HTR-8/SVneo (cell line): ENCODE measurements at places on chromosomes 2 and 18.
A peak's percentile ranks its signal among the peaks of the same experiment; 100 is the strongest.

GRCh38 chr2:187461294-187462261 lies 13.5 kb upstream of the CALCRL start:
- DNase-seq = peak; percentile 49

DNA sequence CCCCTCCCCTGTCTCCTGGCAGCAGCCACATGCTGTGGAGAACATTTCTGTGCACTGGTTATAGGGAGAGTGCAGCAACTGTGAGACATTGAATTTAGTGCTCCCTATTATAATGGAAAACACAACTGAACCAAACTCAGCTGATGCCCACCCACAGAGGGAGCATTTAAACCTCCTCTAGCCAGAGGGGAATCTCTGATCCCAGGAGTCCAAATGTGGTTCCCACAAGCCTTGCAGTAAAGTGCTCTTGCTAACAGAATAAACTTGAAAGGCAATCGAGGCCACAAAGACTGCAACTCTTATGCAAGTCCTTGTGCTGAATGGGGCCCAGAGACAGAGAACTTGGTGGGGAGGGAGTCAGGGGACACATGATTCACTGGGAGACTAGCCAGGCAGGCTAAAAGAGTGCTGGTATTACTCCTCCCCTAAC lies 638.8 kb upstream of the VRK2 start:
- no peak for DNase-seq

DNA sequence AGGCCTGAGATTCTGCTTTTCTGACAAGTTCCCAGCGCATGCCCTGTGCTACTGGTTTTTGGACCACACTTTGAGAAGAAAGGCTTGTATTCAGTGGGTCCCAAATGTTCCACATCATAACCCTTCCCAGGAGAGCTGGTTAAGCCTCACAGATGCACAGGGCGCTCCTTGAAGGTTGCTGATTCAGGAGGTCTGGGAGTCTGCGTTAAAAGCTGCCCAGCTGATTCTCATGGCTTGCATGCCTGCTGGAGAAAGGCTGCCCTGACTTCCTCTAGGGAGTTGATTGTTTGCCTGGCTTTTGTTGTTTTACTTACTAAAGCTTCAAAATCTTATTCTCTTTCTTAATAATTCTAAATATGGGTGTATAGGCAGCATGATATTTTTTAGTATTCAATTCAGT lies 20.7 kb downstream of the CRYGD start:
- DNase-seq = no peak

DNA sequence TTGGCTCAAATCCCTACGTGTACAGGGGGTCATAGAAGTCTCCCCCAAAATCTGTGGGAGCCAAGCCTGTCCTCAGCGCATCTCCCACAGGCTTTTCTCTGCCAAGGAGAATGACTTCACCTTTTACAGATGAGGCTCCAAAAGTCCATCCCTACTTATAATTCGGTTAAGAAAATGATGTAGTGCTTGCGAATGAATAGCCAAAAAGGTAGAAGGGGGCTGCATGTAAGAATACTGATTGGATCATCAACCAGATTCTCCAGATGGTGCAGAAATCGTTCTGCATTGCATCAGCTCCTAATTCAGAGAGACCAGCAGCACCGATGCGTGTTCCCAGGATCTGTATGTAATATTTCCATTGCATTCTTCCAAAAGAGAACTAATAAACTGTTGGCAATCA lies 91.9 kb downstream of the EPHA4 start:
- no peak for DNase-seq

DNA sequence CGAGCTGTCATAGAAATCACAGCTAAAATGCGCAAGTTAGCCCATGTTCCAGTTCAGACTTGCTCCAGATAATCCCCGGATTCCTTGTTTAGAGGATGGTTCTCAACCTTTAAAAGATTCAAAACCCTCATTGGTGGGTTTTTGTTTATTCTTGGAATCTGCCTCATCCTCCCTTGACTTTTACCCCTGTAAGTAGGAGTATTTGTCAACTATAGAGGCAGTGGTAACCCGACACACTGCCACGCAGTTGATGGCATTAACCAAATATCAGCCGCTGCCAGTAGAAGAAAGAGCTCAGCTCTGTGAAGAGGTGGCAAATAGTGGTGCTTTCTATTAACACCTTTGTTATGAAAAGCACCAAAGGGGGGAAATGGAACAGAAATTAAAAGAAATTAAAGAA lies 40.4 kb upstream of the SELENOI start:
- DNase-seq = no peak

DNA sequence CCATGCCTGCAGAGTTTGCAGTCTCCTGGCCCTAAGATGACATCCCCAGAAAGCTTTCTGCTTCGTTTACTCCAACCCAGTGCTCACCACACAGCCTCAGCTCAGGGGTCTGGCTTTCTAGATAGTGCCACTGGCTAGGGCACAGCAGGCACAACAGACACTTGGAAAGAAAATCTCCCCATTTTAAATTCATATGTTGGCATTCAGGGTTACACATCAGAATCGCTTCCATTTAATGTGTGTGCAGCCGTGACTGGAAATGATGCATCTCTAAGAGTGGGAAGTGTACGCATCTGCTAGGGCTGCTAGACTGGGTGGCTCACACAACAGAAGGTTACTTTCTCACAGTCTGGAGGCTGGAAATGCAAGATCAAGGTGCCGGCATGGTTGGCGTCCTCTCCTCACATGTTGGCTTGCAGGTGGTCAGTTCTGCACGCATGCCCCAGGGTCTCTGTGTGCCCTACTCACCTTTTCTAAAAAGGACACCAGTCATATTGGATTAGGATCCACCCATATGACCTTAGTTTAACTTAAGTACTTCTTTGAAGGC lies 329.4 kb upstream of the RAB12 start:
- no peak for DNase-seq

GRCh38 chr2:232668805-232669444 lies 28.2 kb upstream of the GIGYF2 start:
- peak; percentile 31 for DNase-seq

- DNase-seq = no peak
Observed at GRCh38 chr2:16774980-16775898, 109.6 kb upstream of the CYRIA start.

DNA sequence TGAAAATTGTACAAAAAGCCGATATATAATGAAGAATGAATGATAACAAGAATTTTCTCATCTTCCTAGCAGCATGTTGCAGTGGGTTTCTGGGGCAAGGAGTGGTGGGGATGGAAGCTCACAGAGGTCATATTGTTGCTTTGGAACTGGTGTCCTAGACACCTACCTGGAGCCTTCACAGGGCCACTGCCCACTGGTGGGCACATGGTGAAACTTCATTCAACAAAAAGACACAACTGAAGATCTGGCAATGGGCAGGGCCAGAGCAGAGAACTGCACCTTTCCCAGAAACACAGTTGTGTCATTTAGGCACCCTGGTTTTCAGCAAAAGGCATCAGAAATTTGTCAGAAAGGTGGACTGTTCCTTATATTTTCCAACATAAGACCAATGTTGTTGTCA lies 115.3 kb downstream of the FHOD3 start:
- no peak for DNase-seq

DNA sequence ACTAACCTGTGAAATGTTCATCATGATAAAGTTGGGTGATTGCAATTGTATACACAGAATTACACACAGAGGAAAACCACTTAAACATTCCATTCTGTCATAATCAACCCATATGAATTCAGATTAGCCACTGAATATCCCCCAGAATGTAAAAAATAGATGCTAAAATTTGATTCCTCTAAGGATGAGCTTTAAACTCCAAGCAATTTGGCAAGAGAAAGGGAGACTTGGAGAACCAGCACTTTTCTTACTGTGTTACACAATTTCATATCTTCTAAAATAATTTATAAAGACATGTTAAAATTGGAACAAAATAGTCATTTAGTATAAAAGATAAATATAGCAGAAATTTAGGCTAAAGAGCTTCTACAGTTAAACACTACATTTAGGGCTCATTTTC lies 146.3 kb upstream of the LMAN1 start:
- DNase-seq = no peak

GRCh38 chr2:221571551-221572218 lies 419 bp downstream of the EPHA4 start:
- peak; percentile 21 for DNase-seq

GRCh38 chr2:102726128-102727087 lies 35.4 kb upstream of the TMEM182 start:
- DNase-seq = no peak

DNA sequence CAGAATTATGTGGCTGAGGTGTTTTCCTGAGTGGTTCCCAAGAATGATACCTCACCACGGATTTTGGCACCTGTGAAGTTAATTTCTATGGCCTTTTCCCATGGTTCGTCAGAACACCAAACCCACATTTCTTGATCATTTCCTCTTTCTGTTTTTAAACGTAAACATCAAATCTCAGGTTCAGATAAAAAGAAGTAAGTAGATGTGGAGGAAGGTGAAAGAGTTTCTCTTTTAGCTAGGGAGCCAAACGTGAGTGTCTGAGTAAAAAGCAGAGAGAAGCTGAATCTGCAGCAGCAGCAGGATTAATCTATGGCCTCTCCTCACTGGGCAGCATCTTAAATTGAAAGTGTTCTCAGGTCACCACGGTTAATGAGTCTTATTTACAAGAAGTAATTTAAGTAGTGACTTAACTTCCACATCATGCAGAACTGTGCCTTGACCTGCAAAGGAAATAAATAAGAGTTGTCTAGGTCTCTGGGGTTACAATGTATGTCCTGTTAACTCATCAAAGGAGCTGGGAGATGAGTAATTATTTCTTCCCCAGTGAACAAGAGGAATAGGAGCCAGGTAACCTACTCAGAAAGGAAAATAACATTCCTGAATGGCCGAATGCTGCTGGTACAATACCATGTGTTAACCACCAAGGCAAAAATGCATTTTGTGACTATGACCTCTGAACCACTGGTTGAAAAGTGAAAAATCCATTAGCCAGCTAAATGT lies 139.6 kb upstream of the NETO1 start:
- DNase-seq = no peak

DNA sequence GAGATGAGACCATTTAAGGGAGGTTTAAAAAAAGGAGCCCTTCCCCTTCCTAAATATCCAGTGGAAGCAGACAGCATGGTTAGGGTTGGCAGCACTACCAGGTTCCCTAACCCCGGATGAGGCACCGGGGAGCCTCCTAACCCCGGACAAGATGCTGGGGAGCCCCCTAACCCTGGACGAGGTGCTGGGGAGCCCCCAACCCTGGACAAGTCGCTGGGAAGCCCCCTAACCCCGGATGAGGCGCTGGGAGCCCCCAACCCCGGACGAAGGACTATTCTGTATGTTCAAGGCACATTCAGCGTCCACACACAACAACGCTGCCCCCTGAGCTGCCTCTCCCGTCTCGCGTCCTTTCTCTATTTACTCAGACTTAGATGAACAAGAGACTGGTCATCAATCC lies 51.9 kb downstream of the ANKMY1 start:
- DNase-seq = no peak

GRCh38 chr2:138699421-138699820 lies 80.8 kb downstream of the NXPH2 start:
- no peak for DNase-seq

DNA sequence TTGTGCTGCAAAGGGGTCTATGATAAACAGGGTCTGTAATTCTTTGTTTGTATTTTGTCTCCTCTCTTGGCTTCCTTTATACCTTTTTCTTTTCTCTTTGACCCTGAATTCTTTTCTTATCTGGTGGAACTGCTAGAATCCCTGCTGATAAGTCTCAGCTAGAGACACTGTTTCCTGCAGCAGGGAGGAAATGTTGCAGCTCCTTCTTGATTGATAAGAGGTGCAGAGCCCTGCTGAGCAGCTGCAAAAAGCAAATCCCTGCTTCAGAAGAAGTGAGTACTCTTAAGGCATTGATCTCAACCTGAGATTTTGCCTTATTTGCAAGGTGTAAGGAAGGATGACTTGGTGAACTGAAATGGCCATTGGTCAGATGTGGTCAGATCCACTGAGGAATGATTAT lies 167.8 kb downstream of the NUP35 start:
- no peak for DNase-seq

DNA sequence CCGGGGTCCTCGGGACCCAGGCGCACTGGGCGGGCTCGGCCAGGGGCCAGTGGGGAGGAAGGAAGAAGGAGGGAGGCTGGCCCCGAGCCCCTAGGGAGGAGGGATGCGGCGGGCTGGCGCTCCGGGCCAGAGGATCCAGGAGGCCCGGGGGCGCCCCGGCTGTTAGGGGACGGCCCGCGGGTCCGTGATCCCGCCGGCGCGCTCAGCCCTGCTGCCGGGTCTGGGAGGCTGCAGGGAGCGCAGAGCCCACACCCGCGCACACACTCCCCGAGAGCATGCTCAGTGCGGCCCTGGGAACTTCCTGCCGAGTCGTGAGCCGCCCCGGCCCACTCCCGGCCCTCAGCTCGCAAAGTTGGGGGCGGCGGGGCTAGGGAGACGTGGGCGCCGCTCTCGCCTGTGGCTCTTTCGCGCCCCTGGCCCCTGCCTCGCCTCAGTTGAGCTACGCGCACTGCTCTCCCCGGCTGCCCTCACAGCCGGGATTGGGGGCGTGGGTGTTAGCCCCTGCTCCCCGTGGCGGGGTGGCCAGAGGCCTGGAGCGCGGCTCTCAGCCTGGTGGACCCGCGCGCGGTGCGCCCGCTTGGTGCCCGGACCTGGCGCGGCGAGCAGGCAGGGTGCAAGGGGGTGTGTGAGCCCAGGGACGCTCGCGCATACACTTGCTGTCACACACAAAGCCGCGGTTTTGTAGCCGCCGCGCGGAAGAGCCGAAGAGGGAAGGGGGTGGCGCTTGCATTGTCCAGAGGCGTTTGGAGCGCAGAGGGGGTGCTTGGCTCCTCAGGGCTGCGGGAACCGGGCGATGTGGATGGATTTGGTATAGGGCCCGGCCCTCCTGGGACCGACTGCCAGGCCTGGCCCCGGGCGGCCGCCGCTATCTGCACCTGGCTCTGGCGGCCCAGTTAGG lies 132.9 kb upstream of the MGAT5 start:
- peak; percentile 54 for DNase-seq

DNA sequence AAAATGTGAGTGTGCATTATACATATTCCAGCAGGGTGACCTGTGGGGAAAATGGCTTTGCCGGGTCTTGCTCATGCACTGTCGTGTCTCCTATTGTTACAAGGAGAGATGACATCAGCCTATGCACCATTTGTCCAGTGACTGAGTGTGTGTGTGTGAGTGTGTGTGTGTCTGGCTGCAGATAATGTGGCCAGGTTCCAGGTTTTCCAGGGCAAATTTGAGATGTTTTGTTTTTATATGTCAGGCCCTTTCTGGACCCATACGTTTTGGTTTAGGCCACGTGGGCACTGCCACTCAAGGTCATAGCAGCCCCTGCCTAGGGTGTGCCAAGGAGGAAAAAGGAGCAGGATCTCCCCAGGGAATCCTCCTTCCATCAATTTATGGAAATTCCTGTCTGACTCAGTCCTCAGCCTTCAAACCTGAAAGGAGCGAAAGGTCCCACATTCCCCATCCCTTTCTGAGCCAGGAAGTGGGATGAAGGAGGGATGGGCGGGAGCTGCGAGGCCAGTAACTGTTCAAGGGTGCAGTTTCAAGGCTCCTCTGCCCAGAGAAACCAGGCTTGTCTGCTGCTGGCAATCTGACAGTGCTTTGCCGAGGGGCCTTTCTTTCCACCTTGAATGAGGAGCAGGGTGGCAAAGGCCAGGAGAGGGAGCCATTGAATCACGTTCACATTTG lies 93.0 kb upstream of the SMAD2 start:
- DNase-seq = peak; percentile 78
